Right ventricle myocardium inferior (tissue), 1 donor: ENCODE measurements at places on chromosomes 16 and 17. TPM values are rescaled to one million over a fixed set of nuclear protein-coding genes. Genes with fewer than 3 reads are reported as not detected.

DNA sequence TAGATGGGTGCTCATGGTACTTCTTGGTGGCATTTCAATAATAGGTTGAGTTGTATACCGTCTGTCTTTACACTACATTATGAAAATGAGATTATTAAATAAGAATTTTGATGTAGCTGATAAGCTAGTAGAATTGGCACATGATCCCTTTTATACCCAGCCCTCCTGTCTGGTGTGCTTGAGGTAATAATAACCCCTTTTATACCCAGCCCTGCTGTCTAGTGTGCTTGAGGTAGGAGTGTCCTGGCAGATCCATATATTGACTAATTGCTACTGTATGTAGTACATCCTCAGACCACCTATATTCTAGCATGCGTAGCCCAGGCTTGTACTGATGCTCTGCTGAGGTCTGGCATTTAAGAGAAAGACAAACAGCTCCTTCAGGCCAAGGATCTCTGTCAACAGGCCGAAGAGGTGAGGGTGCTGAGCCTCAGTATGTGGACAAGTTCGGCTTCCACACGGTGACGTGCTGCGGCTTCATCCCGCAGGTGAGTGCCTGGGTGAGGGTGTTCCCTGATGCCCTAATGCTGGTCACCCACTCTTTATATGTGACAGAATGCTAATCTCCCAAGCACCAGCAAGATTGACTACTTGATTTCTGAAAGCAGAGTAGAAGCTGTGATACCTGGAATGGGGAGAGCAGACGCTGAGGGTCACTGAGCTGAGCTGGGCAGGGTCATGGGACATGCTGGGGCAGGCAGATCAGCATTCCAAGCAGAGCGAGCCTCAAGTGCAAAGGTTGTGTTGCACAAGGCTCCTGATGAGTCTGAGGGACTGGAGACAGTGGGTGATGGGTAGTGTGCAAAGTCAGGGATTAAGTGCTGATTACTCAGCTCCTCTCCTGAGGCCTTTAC, 5.7 kb downstream of the FN3K start:
- no peak for DNase-seq

DNA sequence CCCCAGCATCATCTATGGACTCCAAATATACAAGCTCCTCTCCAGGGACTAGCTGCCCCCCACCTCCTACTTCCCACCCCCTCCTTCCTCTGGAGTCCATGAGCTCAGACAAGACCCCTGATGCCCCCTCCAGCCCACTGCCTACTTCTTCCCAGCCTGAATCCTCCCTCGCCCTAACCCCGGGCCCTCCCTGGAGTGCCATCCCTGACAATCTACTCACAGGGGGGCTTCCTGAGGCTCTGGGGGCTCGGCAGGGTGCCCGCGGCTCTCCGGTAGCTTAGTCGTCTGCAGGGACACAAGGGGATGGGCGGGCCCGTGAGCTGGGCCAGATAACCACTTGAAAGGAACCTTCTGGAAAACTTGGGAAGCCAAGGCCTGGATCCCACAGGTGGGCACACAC, 15.1 kb downstream of the MPP3 start:
- no peak for DNase-seq

DNA sequence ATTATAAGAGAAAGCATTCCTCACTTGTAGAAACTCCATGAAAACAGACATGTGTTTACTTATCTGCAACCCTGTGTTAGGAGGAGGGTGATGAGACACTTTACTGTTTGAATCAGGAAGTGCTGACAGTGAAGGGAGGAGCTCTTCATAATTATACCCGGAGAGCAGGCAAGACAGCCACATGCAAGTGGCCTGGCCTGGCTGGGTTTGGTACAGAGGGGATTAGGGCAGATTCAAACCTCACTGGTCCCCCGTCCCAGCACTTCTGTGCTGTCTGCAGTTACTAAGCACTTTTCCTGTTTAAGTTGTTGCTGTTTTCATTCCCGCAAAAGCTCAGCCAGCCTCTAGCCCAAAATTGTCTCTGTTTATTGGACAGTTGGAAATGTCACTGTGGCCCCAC, 78.5 kb downstream of the WWOX start:
- DNase-seq = no peak

- no peak for DNase-seq
Measured at GRCh38 chr16:51994597-51994996, 552.3 kb downstream of the TOX3 start.

GRCh38 chr16:57720142-57720575, 15.4 kb upstream of the KATNB1 start:
- no peak for DNase-seq

GRCh38 chr17:2101448-2102257, 46.8 kb downstream of the HIC1 start:
- no peak for DNase-seq

- no peak for DNase-seq
Measured at GRCh38 chr17:36946726-36947091, 2.0 kb upstream of the AATF start.

DNA sequence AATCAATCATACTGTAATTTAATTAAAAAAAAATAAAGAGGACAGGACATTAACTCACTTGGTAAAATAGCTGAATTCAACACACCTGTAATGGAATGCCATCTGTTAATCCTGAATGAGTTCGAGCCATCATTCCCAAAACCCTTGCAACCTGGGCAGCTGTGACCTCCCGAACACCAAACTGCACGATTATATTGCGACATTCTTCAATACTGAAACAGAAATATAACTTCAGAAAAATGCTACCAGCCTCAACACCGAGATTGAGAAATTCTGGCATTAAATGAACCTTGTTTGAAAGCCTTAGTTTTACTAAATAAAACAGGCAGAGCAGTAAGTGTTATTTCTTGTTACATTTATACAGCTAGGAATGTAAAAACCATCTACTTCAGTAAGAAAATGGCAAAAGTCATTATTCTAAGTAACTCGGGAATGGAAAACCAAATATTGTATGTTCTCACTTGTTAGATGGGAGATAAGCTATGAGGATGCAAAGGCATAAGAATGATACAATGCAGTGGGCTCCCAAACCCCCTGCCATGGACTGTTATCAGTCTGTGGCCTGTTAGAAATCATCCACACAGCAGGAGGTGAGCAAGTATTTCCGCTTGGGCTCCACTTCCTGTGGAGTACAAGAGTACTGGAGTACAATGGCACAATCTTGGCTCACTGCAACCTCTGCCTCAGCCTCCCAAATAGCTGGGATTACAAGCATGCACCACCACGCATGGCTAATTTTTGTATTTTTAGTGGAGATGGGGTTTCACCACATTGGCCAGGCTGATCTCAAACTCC, 46.5 kb downstream of the CNOT1 start:
- no peak for DNase-seq

DNA sequence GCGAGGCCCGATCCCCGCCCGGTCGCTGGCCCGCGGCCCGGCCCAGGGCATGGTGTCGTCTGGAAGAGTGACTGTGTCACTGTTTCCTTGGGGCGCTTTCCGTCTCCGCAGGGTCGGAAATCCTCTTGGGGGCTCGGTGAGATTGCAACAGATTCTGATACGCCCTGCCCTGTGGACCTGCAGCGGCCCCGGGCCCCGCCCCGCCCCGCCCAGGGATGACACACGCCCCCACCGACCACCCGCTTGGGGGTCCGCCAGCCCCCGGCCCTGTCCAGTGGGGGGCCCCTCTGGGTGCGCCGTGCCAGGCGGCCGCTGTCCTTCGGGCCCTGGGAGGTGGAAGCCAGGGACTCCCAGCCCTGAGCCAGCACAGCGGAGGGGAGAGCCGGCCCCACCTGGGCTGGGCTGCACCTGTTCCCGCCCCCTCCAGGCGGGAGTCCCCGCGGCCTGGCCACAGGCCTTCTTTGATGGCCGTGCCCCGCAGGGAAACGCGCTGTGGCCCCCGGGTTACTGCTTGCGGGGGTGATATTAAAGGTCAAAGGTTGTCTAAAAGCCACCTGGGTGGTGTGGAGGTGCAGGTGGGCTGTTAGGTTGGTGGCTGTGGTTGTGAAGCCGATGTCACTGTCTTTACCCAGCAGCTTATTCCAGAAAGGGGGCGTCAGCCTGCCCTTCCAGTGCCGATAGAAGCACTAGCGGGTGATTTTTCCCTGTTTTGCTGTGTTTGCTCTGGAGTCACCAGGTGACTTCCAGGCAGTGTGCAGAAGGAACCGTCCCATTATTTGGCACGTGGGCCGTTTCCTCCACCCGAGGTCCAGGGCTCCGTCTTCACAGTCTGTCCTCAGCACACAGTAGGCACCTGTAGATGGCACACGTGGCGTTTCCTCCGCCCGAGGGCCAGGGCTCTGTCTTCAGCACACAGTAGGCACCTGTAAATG, 752 bp downstream of the TBC1D24 start:
- peak; percentile 63 for DNase-seq

GRCh38 chr16:13186813-13187212, 285.4 kb downstream of the SHISA9 start:
- DNase-seq = no peak

- no peak for DNase-seq
Measured at GRCh38 chr16:84087466-84088151, 29.1 kb downstream of the MBTPS1 start.

DNA sequence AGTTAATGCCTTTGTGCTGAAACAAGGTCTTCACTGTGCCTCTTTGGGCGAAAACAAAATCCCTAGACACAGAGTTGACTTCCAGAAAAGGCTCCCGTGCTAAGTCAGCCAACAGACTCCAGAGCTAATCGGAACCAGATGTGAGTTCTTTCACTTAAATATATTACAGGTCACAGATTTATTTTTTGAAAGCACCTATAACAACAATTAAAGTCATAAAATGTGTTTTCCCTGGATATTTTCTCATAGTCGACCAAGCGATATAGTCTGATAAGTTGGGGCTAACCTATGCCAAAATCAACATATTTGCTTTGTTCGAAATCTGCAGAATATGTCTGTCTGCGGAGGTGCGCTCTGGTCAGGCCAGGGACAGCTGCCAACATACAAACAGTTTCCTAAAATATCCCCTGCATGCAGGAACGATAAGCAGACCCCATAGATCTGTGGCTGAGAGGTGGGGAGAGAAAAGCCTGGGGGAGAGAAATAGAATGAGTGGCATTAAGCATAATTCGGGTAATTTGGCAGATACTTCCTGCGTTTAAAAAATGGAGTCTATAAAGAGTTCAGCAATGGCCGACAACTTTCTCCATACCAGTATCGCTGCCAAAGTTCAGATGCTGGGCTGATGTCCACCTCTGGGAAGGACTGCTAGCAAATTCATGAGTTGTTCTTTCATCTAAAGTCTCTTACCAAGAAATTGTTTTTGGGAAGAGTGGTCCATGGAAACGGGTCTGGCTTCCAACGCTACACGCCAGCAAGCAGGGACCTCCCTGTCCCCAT, 50.8 kb upstream of the MYH10 start:
- DNase-seq = no peak

DNA sequence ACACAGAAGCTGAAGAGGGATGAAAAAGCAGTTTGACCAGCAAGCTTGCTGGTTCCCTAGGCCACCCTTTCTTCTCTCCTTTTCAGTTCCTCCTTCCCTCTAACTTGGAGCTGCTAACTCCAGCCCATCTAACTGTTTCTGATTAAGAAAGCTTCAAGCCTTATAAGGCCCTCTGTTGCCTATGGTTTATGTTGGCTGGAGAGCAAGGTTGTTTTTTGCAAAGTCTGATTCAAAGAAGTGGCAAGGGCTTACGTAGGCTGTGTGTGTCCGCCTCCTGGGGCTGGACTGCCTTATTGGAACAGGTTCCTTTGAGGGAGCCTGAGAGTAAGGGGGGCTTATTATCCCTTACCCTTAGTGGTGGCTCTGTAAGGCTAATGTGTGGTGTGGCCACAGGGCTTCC, 7.1 kb downstream of the AKAP1 start:
- no peak for DNase-seq

DNA sequence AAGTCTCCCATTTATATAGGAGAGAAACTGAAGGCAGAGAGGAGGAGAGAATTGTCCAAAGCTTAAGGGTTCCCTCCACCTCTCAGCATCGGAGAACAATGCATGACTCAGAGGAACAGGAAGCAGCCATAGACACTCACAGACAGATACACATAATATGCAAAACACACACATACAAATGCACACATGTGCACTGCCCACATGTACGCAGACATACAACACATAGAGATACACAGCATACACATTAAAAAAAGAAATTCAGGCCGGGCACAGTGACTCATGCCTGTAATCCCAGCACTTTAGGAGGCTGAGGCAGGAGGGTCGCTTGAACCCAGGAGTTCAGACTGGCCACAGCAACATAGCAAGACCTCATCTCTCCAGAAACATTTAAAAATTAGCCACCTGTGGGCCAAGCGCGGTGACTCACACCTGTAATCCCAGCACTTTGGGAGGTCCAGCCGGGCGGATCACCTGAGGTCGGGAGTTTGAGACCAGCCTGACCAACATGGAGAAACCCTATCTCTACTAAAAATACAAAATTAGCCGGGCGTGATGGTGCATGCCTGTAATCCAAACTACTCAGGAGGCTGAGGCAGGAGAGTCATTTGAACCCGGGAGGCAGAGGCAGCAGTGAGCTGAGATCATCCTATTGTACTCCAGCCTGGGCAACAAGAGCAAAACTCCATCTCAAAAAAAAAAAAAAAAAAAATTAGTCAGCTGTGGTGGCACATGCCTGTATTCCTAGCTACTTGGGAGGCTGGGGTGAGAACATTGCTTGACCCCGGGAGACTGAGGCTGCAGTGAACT, 11.3 kb downstream of the ERAL1 start:
- no peak for DNase-seq

DNA sequence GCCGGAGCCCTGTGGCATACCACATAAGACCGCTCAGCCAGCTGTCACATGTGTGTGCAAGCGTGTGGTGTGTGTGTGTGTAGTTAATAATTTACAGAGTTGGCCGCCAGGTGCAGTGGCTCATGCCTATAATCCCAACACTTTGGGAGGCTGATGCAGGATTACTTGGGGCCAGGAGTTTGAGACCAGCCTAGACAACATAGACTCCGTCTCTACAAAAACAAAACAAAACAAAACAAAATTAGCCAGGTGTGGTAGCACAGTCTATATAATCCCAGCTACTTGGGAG, 20.4 kb downstream of the SOCS1 start:
- no peak for DNase-seq

DNA sequence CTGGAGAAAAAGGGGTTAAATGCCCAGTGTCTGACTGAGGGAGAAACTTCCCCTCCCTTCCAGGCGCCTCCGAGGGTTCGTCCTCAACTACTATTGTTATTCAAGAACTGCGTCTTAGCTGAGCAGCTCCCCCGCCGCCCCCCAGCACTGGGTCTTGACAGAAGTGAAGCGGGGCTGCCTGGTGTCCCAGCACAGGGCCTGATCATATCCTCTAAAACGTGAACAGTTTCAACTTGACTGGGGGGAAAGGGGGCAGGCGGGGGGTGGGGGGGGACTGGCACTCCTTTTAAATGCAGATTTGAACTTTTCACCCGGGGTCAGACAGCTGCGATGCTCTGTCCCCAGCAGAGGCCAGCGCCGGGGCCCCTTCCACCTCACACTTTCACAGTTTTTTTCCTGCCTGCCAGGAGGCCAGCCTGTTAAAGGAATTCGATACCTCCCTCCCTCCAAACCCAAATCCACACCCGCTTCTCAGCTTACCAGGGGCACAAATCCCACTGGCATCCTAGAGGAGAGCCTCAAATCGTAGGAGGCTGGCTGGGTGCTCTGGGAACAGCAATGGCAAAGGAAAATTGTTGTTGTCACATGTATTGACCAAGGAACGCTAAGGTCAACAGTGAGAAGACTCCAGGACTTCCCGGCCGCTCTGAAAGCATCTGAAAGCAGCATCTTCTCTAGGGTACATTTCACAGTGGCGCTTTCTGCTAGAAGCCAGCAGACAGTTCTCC, 14.5 kb downstream of the ZFHX3 start:
- DNase-seq = no peak

Gene RASL10B
- total RNA-seq = 18.9 TPM

Gene CA4
- 13.4 TPM for total RNA-seq

Gene TAT
- total RNA-seq = not detected

Gene RASD1
- total RNA-seq = 45.3 TPM

Gene CACNA1H
- total RNA-seq = 6.0 TPM
